Activated T-cell treated with anti-CD3 and anti-CD28 coated beads, Interleukin-2, amount 50 U/mL, for 72 hours (primary cell): ENCODE measurements at places on chromosomes 3 and 15. TPM values are rescaled to one million over a fixed set of nuclear protein-coding genes. Genes with fewer than 3 reads are reported as not detected.

Gene FES
- 68.3 TPM for total RNA-seq

Gene ALDH1A2
- 2.6 TPM for total RNA-seq

Gene ADGRG7
- not detected for total RNA-seq

Gene SLC9C1
- not detected for total RNA-seq

Gene IL12A
- not detected for total RNA-seq

Gene MESP1
- 2.4 TPM for total RNA-seq

Gene IQCF5
- not detected for total RNA-seq

Gene SPTSSB
- total RNA-seq, result not detected

Gene ACOX2
- not detected for total RNA-seq

Gene LRRFIP2
- total RNA-seq, result 36.1 TPM

Gene HGD
- total RNA-seq, result 1.8 TPM

Gene ADAMTS9
- total RNA-seq, result not detected

Gene NTRK3
- total RNA-seq, result 8.9 TPM

GRCh38 chr3:171556574-171557145, 96.5 kb upstream of the TNIK start:
- H3K27me3 ChIP-seq, result no peaks in the 10 kb centered on the region
- H3K4me1 ChIP-seq, result peaks cover 35% of the 10 kb centered on the region
- no peak overlapping the region for H3K4me3 ChIP-seq
- no peak for DNase-seq

GRCh38 chr15:61835496-61836106, 224.6 kb downstream of the VPS13C start:
- no peak overlapping the region for H3K4me3 ChIP-seq
- H3K27ac ChIP-seq, result no peak overlapping the region
- H3K4me1 ChIP-seq, result peaks cover 5% of the 10 kb centered on the region

DNA sequence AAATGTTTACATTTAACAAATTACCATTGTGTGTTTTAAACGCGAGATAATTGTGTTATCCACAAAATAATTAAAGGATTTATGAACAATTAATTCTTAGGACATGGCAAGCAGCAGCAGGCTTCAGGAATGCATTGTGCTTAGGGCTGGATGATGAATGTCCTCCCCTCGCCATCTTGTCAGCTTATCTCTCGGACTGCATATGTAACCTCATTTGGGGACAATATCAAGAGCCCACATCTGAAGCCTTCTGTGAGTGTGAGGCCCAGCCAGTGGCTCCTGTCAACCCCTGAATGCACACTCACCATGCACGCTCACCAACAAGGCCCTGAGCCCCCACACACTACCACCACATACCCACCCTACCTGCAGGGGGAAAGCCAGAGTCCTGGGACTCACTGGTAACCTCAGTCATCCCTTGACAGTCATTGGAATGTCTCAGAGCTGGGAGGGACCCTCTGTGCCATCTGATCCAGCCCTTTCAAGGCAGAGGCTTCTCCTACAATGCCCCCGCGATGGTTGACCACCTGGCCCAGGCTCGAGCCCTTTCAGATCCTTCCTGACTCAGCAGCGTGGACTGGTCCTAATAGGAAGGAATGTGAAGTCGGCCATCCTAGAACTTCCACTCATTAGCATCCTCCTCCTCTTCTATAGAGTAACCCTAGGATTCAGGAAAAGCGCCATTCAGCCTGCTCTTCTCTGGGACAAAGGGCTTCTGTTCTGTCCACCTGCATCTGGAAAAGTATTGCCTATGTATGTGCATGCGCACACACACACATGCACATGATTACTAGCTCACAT, 38.2 kb downstream of the MRPL46 start:
- H3K27ac ChIP-seq, result no peak overlapping the region
- H3K27me3 ChIP-seq, result peaks cover 47% of the 10 kb centered on the region
- H3K4me1 ChIP-seq, result no peaks in the 10 kb centered on the region
- no peak for DNase-seq

DNA sequence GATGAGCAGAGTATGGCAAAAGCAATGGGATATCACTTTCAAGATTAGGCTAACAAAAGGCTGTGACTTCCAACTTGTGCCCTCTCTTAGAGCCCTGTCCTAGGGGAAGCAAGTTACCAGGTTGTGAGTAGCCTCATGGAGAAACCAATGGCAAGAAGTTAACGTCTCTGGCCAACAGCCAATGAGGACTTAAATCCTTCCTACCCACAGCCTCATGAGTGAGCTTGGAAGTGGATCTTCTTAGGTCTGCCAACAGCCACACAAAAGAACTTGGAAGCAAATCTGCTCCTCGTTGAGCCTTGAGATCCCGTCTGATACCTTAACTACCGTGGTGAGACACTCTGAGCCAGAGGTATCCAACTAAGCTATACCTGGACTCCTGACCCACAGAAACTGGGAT, 5.7 kb downstream of the NME9 start:
- DNase-seq, result no peak
- H3K4me1 ChIP-seq, result peaks cover 48% of the 10 kb centered on the region
- H3K27me3 ChIP-seq, result no peaks in the 10 kb centered on the region
- H3K27ac ChIP-seq, result no peak overlapping the region

GRCh38 chr3:10195366-10196089, 30.8 kb downstream of the IRAK2 start:
- H3K27me3 ChIP-seq, result no peaks in the 10 kb centered on the region
- peaks cover 90% of the 10 kb centered on the region for H3K4me1 ChIP-seq
- H3K27ac ChIP-seq, result peak overlapping the region; percentile 71
- no peak for DNase-seq

GRCh38 chr3:156271508-156271907, 151.1 kb downstream of the KCNAB1 start:
- peaks cover 2% of the 10 kb centered on the region for H3K27me3 ChIP-seq
- no peaks in the 10 kb centered on the region for H3K4me1 ChIP-seq
- no peak overlapping the region for H3K27ac ChIP-seq
- DNase-seq, result no peak
- no peak overlapping the region for H3K4me3 ChIP-seq
- no peaks in the 10 kb centered on the region for H3K36me3 ChIP-seq

DNA sequence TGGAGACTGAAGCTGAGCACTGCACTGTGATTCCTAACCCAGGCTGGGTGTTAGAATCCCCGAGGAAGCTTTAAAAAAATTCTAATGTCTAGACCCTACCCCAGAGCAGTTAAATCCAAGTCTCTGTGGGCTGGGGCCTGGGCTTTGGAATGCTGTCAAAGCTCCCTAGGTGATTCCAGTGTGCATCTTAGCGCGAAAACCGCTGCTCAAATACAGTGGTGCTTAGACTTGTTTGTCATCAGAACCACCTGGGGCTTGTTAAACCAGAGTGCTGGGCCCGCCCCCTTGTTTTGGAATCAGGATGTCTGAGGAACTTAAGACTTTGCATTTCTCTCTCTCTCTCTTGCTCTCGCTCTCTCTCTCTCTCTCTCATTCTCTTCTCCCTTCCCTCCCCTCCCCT, 20.7 kb downstream of the RHCG start:
- H3K4me1 ChIP-seq, result no peaks in the 10 kb centered on the region
- DNase-seq, result no peak
- H3K36me3 ChIP-seq, result no peaks in the 10 kb centered on the region
- peaks cover 19% of the 10 kb centered on the region for H3K27me3 ChIP-seq

- H3K4me3 ChIP-seq, result peak overlapping the region; percentile 86
- H3K36me3 ChIP-seq, result no peaks in the 10 kb centered on the region
- DNase-seq, result peak; percentile 90
- peaks cover 7% of the 10 kb centered on the region for H3K27me3 ChIP-seq
- peaks cover 12% of the 10 kb centered on the region for H3K4me1 ChIP-seq
Observed at GRCh38 chr15:99928429-99928981, 195.3 kb upstream of the LYSMD4 start.

DNA sequence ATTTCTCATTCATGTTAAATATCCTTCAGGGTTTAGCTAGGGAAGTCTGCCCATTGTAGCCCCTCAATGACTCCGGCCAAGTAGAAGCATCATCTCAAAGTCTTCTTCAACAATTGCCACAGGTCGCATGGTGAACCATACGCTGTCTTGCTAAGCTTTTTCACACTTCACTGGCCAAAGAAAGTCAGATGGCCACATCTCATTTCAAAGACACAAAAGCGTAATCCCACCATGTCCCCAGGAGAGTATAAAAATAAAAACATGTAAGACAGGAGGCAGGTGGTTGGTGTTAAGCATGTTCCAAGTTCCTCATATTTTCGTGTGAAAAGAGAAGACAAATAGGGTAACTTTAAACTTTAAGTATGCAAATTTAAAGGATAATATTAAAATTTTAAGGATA, 147.4 kb downstream of the ERC2 start:
- H3K27me3 ChIP-seq, result no peaks in the 10 kb centered on the region
- H3K4me1 ChIP-seq, result no peaks in the 10 kb centered on the region
- no peak overlapping the region for H3K27ac ChIP-seq
- no peaks in the 10 kb centered on the region for H3K36me3 ChIP-seq
- no peak for DNase-seq
- H3K4me3 ChIP-seq, result no peak overlapping the region

GRCh38 chr15:34944936-34945335, 24.6 kb downstream of the AQR start:
- no peak overlapping the region for H3K4me3 ChIP-seq
- H3K36me3 ChIP-seq, result peaks cover 6% of the 10 kb centered on the region
- no peaks in the 10 kb centered on the region for H3K4me1 ChIP-seq
- no peaks in the 10 kb centered on the region for H3K27me3 ChIP-seq
- peak overlapping the region; percentile 38 for H3K27ac ChIP-seq
- no peak for DNase-seq

- peaks cover 4% of the 10 kb centered on the region for H3K36me3 ChIP-seq
- no peak overlapping the region for H3K4me3 ChIP-seq
- peaks cover 13% of the 10 kb centered on the region for H3K27me3 ChIP-seq
- no peak overlapping the region for H3K27ac ChIP-seq
- H3K4me1 ChIP-seq, result peaks cover 25% of the 10 kb centered on the region
- no peak for DNase-seq
Observed at GRCh38 chr3:188706599-188706998, 465.2 kb upstream of the TPRG1 start.

DNA sequence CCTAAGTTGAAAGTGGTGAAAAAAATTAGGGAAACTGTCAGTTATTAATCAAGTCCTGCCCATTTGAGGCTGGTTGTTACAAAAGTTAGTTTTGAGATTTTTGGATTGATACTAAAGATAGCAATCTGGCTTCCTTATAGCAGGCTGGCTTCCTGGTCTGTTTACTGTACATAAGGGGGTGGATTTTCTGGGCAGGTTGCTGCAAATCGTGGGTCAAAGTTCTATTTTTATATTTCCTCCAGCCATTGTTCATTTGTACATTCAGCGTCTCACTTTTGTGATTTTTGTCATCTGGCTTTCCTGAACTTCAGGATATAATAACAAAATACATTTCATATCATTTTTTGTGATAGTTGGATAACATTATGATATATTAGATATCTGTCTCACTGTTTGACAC, 49.5 kb downstream of the CLDN1 start:
- no peaks in the 10 kb centered on the region for H3K4me1 ChIP-seq
- H3K27ac ChIP-seq, result no peak overlapping the region
- H3K36me3 ChIP-seq, result no peaks in the 10 kb centered on the region

GRCh38 chr3:76624164-76624563, 415.7 kb upstream of the ROBO2 start:
- H3K4me1 ChIP-seq, result no peaks in the 10 kb centered on the region
- no peak overlapping the region for H3K27ac ChIP-seq
- H3K36me3 ChIP-seq, result peaks cover 1% of the 10 kb centered on the region
- DNase-seq, result no peak
